ENCODE measurements at places on chromosomes 5 and 9. TPM values are rescaled to one million over a fixed set of nuclear protein-coding genes. Genes with fewer than 3 reads are reported as not detected.

UBE2QL1 gene
- not detected for total RNA-seq

FOXD4L4 gene
- total RNA-seq: 0.52 TPM

PCDHA1 gene
- not detected for total RNA-seq

BHMT gene
- total RNA-seq: 0.44 TPM

SPACA9 gene
- 8.0 TPM for total RNA-seq

CDHR2 gene
- 0.10 TPM for total RNA-seq

C9 gene
- total RNA-seq: 0.34 TPM

DNA sequence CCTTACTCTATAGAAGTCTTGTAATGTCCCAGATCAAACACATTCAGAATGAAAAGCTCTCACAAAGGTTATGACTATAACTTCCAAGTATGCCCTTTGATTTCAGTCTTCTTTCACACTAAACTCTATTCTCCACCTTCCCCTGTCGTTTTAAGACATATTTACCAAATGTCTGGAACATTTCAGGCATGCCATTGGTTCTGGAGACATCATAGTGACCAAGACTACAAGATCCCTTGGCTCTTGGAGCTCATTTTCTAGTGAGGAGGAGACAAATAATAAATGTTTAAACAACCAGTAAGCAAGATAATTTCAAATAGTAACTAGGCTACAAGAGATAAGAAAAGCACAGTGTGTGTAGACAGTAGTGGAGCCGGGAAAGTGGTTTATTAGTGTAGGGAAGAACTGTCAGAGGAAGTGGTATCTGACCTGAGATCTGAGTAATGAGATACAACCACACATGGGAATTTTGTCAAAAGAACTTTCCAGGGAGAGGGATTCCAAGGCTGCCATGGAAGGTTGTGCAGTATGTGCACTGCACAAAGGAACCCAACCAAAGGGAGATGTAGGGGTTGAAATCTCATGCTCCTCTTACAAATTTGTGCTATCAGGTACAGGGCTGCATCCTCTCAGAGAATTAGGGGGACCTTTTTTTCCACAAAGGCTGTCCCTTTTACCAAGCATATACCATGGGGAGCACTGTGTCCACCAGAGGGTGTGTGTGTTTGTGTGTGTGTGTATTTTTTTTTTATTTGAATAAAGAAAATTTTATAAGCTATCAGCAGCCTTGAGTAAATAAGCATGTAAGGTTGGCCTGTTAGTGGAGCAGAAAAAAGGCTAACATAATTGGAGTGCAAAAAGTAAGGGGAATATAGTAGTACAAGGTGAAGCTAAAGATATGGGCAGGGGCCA is 1279.1 kb upstream of the WWC1 start:
- no peak for DNase-seq

DNA sequence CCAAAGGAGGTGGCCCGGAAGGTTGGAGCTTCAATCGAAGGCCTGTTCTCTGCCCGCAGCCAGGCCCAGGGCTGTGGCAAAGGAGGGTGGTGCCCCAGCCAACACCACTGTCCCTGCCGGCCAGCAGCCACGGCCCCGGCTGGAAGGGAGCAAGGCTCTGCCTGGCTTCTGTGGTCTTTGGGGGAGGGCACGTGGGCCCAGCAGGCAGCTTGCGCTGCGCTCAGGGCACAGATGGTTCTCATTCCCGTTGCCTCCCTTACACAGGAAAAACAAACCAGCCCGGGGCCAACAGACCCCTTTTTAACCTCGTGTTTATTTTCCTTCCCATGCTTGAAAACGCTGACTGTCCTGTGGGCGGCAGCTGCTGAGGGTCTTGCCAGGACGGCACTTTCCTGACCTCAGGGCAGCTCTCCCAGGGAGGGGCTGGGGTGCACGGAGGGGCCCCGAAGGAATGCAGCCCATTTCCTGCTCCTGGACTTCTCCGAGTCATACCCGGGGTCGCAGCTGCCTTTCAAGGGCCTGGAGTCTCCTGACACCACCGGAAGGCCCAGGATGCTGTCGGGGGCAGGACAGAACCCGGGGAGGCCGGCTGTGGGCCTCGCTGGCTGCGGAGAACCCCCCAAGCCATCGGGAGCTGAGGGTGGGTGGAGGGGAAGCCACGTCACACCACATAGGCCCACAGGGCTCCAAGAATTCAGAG is 1.1 kb upstream of the GPSM1 start:
- DNase-seq: no peak

GRCh38 chr9:79325501-79325900 is 246.3 kb upstream of the TLE4 start:
- DNase-seq: no peak

GRCh38 chr5:12017007-12017406 is 112.8 kb upstream of the CTNND2 start:
- DNase-seq: no peak

- DNase-seq: no peak
Observed at GRCh38 chr9:38012767-38013450, 56.1 kb downstream of the SHB start.

GRCh38 chr5:107296572-107296971 is 374.2 kb downstream of the EFNA5 start:
- DNase-seq: no peak

- DNase-seq: no peak
Observed at GRCh38 chr5:149381261-149381985, 2.3 kb upstream of the IL17B start.

- DNase-seq: no peak
Observed at GRCh38 chr5:38534156-38534453, 22.3 kb downstream of the LIFR start.

- no peak for DNase-seq
Observed at GRCh38 chr5:158658446-158659230, 441.1 kb downstream of the EBF1 start.

DNA sequence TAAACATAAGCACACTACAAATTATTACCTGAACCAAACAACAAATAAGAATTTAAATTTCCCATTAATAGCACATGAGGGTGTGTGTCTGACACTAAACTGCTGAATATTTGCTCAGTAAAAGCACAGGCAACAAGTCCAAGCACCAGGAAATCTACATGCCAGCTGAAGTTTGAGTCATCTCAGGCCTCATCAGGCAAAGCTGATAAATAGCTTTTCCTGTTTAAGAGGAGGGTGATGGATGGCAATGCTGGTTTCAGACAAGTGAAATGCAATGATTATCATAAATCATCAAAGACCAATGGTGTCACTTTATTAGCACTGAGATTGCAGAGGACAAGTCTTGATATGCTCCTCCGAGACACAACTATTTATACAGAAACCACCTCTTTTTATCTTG is 1668.0 kb upstream of the C9orf72 start:
- DNase-seq: no peak

DNA sequence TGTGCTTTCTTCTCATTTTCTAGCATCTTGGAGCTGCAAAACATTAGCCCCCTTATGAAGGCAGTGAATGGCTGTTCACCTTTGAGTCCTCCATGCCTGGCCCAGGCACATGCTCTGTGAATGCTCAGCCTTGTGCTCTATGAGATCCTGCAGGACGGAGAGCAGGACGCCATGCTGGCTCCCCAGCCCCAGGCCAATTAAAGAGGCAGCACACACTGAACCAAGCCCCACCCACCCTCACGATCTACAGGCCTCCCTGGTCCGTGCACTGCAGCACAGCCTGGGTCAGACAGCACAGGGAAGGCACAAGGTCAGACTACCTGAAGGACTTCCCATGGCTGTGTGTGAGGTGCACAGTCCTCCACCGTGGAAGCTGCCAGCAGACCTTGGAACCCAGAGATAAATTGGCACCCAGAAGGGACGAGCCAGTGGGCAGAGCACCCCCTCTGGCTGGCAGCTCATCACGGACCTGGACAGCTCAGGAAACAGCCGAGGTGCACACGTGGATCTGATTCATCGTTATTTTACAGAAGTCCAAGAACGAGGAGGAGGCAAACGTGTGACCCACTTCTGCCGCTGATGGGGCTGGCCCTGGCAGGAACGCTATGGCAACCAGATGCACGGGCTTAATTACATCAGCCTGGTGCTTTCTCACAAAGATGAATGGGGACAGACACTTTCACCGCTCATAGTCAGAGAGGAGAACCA is 59.5 kb downstream of the OLFM1 start:
- DNase-seq: no peak

DNA sequence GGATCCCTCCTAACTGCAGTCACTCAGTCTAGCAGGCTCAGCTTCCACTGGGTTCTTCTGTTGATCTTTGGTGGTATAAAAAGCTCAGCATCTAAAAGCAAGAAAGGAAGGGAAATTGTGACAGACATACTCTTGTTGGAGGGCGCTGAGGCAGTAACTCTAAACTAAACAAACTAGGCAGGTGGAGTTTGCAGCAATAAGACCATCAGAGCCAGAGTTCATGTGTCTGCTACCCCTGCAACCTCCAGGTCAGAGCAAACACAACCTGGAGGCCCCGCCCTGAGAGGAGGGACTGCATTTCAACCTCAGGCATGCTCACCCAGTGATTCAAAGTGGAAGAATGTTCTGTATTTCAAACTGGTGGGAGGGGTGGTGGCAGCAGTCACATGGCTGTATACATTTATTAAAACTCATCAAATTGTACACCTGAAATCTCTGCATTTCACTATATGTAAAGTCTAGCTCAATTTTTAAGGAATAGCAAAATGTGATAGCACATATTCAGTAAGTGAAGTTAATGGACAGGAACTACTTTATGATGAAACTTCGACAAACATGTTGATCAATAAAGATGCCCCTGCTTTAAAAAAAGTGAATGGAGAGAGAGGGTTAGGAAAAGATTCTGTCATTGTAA is 7.1 kb downstream of the ACTL7A start:
- DNase-seq: peak; percentile 4

DNA sequence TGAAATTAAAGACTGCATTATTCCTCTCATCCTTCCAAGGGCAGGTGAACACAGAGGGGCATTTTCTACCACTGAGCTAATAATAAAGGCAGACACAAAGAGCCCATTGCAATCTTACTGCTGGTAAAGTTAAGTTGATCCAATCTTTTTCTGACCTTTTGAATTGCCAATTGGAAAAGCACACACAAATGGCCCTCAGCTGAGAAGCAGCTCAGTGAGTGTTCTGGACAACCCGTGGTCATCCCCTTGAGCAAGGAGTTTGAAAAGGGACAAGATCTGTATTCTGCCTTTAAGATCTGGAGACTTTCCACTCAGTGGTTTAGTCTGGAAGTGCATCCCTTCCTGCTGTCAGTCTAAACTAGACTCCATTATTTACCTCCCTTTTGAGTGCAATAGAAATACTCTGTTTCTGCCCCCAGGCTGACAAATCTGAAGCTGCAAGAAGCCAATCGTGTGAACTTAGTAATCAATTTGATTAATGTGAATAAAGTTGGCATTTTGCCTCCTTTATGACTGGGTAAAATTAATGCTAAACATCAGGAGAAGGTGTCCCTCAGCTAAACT is 835.7 kb downstream of the MAT2B start:
- DNase-seq: no peak

DNA sequence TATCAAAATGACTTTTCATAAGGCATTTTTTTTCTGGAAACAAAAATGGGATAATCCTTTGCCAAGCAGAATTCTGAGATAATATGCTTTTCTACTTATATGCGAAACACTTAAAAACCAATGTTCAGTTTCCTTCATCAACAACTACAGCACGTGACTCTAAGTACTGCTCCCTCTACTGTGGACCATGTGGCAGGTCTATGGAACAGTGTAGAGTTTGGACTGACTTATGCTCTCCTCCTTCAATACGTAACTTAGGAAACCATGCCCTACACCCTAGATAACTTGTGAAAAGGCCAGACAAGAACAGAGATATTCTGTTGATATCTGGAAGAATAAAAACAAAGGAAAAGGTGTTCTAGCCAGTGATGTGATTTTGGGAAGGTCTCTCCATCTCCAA is 111.3 kb upstream of the GNA14 start:
- no peak for DNase-seq

DNA sequence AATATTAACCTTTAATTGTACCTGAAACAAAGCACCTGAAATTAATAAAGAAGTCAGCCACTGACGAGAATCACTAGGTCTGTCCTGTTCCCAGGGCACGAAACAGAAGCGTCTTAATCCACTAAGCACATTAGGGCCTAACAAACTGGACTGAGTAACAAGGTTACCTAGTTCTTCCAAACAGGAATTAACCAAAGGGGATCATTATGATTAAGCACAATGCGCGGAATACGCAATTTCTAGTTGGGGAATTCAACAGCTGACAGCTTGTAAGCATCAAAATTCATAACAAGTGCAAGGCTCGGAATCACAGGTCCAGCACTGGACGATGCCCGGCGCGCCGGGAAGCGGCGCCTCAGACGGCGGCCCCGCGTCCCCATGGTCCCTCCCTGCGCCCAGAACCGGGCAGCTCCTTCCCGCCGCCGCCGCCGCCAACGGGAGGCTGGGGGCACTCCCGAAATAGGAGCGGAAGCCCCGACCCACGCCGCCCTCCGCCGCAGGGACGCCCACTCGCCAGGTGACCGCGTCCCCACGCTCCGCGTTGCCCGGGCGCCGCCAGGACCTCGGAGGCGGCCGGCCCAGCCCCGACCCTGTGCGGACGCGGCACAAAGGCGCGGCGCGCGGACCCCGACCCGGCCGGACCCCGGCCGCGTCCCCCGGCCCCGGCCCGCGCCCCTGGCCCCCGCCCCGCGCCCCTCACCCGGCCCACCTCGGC is 898 bp downstream of the CAMSAP1 start:
- DNase-seq: no peak

GRCh38 chr5:141223112-141223783 is at the start of gene PCDHB14:
Gene PCDHB14, plus strand, starts transcription at chr5:141223343. Its CDS starts 163 bp downstream, at chr5:141223506.
- DNase-seq: peak; percentile 38

GRCh38 chr9:16125629-16126028 is 572.8 kb downstream of the CCDC171 start:
- no peak for DNase-seq

GRCh38 chr5:11251247-11251646 is 490.2 kb upstream of the DAP start:
- DNase-seq: no peak

GRCh38 chr9:18614651-18615050 is 140.7 kb downstream of the ADAMTSL1 start:
- no peak for DNase-seq

DNA sequence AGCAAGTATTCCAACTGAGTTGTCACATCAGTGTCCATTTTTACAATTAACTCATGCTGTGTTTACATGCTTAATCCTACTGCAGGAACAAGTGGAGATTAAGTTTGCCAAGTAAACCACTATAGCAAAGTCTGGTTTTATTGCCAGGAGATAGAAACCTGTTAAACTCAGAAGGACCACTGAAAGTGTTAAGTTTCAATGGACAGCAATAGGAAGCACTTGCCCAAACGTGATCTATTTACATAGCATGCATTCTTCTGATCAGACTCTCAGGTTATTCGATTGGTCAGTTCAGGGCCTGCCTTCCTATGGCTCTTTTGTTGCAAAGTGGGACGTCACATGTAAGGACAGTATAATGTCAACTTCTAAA is 28.0 kb upstream of the IFNK start:
- DNase-seq: no peak

- DNase-seq: no peak
Observed at GRCh38 chr5:80714570-80715298, 60.0 kb upstream of the DHFR start.

GRCh38 chr5:89546657-89547056 is 663.7 kb upstream of the MEF2C start:
- DNase-seq: no peak

- no peak for DNase-seq
Observed at GRCh38 chr5:32089146-32090000, 84.7 kb downstream of the GOLPH3 start.

GRCh38 chr9:95923794-95924193 is 48.3 kb downstream of the ERCC6L2 start:
- DNase-seq: no peak

All from HCT116 (cell line).